ENCODE measurements at places on chromosomes 16 and 17.

- DNase-seq = no peak
Observed at GRCh38 chr17:29322363-29322762, 28.4 kb upstream of the NUFIP2 start.

- DNase-seq = no peak
Observed at GRCh38 chr17:54983260-54983659, 14.7 kb downstream of the STXBP4 start.

DNA sequence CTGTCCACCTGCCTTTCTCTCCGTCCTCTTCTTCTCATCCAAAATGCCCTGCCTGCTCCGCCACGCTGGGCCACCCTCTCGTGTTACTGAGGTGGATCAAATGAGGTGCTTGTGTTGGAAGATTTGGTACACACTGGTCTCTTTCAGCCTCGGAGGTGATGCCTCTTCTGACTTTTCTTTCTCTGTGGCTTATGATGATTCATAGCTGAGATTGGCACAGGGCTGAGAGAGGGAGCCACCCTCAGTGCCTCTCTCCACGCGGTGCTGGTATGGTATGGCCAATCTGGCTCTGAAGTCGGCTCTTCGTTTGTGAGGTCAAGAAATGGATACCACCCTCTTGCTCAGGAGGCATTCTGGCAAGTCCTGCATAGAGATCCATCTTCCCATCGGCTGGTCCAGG is 82.4 kb downstream of the PLCG2 start:
- DNase-seq = no peak

- no peak for DNase-seq
Observed at GRCh38 chr17:81091774-81092517, 57.0 kb downstream of the BAIAP2 start.

DNA sequence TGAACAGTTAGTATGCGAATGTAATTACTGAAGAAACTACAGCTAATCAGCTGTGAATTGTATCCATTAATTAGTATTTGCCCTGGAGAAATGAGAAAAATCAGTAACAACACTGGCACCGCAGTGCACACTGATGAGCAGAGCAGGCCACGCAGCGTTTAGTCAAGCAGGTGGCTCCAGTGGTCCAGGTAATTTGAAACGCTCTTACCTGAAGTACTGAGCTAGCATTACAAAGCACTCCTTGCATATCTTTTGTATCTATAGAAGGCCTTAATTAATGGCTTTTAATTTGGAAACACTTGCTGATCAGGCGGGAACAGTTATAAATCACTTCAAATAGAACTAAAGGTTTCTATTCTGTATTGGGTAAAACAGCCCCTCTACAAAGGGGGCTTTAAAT is 76.4 kb downstream of the TOX3 start:
- DNase-seq = no peak

GRCh38 chr17:38421171-38421841 is 7.0 kb upstream of the ARHGAP23 start:
- DNase-seq = no peak

DNA sequence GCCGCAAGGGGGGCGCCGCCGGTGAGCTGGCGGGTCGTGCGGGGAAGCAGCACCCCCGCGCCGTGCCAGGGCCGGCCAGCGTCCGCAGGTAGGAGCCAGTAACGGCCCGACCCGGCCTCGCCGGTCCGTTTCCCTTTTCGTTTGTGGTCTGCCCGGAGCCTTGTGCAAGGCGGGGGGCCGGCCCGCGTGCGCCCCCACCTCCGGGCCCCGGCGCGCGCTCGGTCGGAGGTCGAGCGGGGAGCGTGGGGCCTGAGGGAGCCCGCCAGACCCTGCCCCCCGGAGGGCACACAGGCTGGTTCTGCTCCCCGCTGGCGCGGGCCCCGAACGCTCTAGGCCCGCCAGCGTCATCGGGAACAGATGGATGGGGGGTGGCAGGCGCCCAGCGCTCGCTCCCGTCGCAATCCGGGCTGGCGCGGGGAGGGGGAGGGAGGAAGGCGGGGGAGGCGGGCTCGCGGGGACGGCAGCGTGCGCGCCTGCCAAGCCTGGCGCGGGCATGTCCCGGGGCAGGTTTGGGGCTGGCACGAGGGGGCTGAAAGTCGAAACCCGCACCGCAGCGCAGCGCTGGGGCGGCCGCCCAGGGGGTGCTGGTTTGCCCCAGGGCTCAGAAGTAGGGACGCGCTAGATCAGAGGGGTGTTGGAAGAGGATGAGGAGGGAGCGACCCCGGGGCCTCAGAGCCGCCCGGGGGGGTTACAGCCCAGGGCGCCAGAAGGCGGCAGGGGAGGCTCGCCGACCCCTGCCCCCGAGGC is 1.5 kb upstream of the GSE1 start:
- DNase-seq = peak; percentile 64

DNA sequence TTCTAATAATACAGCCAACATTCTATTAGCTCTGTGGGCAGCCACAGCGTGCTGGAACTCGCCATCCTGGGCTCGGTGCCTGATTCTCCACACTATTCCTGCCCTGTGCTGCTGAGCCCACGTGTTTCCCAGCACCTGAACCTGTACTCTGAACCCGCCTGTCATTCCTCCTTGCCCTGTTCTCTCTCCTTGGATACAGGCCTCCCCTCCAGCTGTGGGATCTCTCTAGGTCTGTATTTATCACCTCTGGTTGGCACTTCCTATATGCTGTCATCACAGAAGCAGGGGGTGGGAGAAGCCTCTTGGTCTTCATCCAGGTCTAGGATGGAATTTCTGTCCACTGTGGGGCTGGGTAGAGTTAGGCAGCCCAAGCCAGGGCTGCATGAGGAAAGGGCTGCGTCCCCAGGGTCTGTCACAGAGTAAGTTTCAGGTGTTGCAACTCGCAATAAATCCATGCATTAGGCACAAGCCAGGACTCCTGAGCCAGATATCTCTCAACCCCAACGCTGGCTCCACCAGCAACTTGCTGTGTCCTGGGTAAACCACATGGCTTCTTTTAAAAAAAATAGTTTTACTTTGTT is 56.0 kb downstream of the ABAT start:
- DNase-seq = no peak

GRCh38 chr16:71431991-71432390 is 9.9 kb downstream of the TLE7 start:
- no peak for DNase-seq

DNA sequence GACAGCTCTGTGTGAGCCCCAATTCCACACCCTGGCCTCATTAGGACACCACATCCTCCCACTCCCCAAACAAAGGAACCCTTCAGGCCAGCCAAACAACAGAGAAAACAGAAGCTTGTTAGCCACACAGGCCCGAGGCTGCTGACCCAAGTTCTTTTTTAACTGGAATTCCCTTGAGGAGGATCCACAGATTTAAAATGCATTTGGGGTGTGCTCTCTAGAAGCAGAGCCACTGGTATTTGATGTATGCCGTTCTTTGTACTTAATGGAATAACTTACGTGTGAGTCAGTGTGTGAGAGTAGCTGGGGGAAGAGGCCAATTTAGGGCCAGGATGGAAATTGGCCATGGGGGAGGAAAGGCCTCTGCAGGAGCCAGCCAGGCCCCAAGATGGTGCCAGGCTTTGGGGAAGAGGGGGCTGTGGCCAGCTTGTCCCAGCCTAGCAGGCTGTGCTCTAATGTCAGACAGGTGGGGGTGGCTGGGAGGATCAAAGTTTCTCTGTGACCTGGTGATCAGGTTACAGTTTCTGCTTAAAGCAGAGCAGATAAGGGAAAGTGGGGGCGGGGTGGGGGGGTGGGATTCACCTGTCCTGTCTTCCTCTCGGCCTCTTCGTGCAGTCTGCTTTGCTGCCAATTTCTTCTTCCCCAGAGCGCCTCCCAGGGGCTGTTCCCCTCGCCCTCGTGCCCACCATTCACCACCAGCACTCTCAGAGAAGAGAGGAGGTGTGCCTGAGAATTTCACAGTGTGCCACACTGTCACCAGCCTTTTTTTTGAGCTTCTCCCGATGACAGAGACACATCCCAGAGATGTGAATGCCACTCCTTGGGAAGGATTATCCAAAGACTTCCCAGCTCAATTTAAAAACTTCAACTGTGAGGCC is 50.8 kb downstream of the TOM1L2 start:
- DNase-seq = no peak

GRCh38 chr17:77011173-77012011 is 129.4 kb upstream of the SEC14L1 start:
- DNase-seq = peak; percentile 85

DNA sequence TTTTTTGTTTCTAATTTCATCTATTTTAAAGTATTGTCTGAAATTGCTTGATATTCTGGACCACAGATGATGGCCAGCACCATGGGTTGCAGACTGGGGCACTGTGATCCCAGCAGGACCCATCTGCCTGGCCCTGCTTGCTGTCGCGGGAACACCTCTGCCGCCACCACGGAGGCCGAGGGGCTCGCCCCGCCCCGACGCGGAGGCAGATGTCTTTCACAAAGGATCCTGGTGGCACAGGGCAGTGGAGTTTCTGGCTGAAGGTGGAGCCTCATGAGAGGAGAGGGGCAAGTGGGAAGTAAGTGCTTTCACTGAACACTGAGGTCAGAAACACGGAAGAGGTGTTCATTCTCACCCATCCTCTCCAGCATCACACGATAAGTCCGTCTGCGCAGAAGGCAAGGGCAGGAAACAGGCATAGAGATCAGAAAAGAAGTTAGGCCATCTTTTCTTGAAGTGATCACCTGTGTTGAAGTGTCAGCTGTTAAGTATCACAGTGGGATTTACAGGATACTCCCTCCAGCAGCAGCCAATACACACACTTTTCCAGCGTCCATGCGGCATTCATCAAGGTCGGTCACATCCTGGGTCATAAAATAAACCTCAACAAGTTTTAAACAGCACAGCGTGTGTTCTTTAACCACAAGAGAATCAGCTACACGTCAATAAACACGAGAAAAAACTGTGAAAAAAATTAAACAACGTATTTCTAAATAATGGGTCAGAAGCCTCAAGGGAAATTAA is 194.5 kb downstream of the RPTOR start:
- DNase-seq = no peak

DNA sequence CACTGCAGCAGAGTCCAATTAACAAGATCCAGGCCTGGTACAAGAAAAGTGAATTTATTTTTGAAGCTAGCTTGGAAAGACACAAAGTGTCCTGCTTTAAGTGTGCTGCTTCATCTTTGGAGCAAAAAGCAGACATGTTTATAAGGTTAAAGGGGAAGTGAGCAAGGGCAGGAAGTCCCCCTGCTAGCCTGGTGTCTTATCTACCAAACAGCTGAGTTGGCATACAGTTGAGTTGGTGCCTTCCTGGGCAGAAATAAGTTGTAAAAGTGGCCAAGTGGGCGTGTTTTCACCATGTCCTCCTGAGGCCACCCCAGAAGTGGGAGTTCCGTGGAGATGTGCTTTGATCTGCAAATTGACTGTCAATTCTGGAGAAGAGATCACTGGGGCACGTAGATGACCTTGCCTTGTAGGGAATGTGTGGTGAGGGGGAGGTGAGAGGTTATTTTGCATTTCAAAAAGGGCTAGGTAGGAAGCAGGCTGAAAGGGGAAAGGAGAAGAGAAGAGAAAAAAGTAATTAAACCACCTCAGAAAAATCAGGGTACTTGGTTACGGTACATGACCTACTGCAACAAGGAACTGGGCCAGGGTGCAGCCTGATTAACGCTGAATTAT is 38.3 kb upstream of the HSBP1 start:
- peak; percentile 21 for DNase-seq
